Renal cortical epithelial cell (primary cell): ENCODE measurements at places on chromosomes 1 and 21. TPM values are rescaled to one million over a fixed set of nuclear protein-coding genes. Genes with fewer than 3 reads are reported as not detected.
A peak's percentile ranks its signal among the peaks of the same experiment; 100 is the strongest.

- peak; percentile 71 for DNase-seq
These were observed 160.6 kb downstream of the HMCN1 start for GRCh38 chr1:185894791-185895190.

NEGR1 gene
- total RNA-seq = 1.6 and 14.9 TPM in 2 replicates

DNA sequence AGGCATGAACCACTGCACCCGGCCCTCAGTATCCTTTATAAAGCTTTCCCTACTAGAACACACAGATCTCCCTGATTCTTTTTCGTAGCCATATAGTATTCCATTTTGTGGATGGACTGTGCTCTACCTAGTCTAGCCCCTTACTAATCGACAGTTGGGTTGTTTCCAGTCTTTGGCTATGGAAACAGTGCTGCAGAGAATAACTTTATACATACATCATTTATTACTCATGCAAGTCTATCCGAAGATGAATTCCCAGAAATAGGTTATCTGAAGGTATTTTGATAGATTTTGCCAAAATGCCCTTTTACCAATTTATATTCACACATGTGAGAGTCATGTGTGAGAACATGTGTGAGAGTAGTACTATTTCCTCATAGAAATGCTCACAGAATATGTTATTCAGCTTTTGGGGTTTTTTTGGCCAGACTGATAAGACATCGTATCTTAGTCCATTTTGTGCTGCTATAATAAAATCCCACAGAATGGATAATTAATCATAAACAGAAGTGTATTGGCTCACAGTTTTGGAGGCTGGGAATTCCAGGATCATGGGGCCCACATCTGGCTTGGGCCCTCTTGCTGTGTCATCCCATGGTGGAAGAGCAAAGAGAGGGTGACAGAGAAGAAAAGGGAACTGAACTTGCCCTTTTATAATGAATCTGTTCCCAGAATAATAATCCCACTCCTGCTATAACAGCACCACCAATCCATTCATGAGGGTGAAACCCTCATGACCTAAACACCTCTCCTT, 17.3 kb upstream of the FGR start:
- no peak for DNase-seq

HES5 gene
- total RNA-seq = not detected in 2 replicates

DNA sequence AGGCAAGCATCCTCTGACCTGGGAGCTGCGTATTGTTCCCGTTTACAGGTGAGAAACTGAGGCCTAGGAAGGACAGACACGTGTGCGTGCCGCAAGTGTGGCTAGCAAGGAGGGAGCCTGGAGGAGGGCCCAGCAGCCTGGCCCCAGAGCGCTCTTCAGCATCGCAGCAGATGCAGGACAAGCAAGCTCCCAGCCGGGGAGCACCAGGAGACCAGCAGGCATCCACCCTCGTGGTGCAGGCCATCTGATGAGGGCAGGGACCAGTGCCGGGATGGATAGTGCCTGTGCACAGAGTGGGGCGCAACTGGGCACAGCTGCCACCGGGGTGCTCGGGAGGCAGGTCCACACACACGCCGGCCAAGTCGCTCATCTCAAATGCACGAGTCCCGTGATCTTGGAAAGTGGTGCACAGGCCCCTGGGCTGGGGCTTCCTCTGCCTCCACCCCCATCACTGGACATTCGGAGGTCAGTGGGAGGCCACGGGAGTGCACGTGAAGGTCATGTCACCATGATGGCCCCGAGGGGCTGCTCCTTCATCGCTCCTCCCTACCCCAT, 55.1 kb downstream of the COL18A1 start:
- no peak for DNase-seq

- DNase-seq = no peak
These were observed 6.9 kb downstream of the TRAPPC10 start for GRCh38 chr21:44018813-44019567.

PLA2G2D gene
- total RNA-seq = not detected in 2 replicates

GRCh38 chr1:205748403-205749233, 1.4 kb downstream of the NUCKS1 start:
- peak; percentile 60 for DNase-seq

- no peak for DNase-seq
These were observed 31.0 kb upstream of the IFI16 start for GRCh38 chr1:158978730-158979129.

- DNase-seq = no peak
These were observed 7.4 kb downstream of the BTBD8 start for GRCh38 chr1:92087542-92087941.

DNA sequence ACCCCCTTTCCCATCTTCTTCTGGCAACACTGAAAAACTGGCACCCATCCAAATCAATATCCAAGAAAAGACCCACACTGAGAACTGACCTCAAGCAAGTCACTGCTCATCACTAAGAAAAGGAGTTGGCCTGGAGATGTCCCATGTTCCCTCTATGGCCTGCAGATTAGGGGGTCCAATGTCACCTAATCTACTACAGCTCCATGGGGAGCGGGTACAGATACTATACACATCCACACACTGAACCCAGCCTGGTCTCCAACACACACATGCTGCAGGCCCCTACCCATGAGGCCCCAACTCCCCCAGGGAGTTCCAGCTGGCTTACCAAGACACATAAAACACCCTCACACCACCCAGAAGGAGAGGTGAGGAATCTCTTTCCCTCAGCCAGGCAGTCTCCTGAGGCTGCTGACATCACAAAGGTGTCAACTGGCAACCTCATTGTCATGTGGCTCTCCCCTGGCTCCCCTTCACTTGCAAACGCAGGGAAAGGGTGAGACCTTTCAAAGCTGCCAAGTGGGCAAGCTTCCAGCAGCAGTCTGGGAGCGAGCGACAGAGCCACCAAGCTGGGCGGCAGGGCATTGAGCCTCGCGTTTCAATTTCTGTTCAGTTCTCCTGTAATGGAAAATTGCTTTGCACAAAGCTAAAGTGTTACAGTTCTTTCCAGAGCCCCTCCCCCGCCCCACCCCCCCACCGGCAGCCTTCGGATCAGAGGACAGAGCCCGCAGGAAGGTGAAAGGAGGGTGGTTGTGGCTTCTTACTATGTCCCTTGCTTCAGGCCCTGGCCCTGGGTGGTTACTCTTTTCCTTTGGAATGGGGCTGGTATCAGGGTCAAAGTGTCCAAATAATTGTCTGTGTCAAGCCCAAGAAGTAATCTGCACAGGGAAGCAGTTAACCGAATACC, at the start of gene LRRC52:
LRRC52 (plus strand) TSS at position 469 of the 907 bp plus-strand sequence; CDS start at position 766, 297 bp downstream.
- DNase-seq = peak; percentile 30

- no peak for DNase-seq
These were observed 112.6 kb upstream of the ADAR start for GRCh38 chr1:154720328-154721297.

GRCh38 chr1:224118688-224119087, 4.8 kb downstream of the FBXO28 start:
- DNase-seq = no peak

DNA sequence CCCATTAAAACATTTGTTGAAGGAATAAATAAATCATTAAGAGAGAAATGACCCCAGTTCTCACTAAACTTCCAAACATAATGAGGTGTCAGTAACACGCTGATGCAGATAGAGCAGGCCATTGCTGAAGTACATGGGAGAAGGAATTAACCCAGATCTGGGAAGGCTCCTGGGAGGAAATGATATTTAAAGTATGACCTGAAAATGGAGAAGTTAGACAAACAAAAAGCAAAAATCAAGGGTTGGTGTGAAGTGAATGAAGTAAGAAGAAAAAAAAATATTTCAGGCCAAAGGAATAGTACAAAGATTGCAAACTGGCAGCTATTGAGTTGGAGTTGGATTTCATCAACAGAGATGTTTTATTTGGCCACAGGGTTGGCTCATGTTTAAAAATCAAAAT, 71.4 kb downstream of the RGS2 start:
- DNase-seq = no peak

- DNase-seq = no peak
These were observed 28.3 kb upstream of the NFASC start for GRCh38 chr1:204842369-204842768.

S100A8 gene
- not detected in 2 replicates for total RNA-seq

CR1L gene
- total RNA-seq = not detected in 2 replicates

SPRR2F gene
- total RNA-seq = not detected in 2 replicates

GRCh38 chr21:36887963-36888362, 78.5 kb downstream of the HLCS start:
- DNase-seq = no peak

GRCh38 chr1:203629507-203630082, 3.0 kb downstream of the ATP2B4 start:
- no peak for DNase-seq

DNA sequence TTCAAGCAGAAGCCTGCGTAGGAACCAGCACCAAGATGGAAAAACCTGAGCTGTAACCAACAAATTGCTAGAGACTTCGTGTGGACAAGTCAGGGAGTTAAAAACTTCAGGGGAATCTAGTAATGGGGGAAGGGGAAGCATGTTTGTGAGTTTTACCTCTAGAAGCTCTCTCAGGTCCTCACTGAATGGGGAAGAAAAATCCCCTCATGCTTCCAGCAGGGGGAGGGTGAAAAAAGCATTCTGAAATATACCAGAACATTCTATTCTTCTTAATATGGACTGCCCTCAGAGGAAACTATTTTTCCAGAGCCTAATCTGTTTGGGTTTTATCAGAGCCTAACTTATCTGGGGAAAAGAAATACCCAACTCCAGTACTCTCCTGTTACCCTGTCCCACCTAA, 28.6 kb downstream of the GNG12 start:
- DNase-seq = no peak

IKBKE gene
- 13.6 and 19.6 TPM in 2 replicates for total RNA-seq
